Left ventricle myocardium superior (tissue), 1 donor: ENCODE measurements at places on chromosomes 4 and X. TPM values are rescaled to one million over a fixed set of nuclear protein-coding genes. Genes with fewer than 3 reads are reported as not detected.

DNA sequence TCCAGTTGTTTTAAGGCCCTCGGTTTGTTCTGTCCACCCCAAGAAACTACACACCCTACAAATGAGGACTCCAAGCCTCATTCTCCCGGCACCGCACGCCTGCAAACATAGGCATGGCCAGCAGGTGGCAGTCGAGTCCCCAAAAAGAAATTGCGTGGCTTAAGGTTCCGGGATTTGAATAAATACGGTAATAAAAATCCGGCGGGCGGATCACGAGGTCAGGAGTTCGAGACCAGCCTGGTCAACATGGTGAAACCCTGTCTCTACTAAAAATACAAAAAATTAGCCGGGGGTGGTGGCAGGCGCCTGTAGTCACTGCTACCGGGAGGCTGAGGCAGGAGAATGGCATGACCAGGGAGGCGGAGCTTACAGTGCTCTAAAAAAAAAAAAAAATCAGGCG lies 21.8 kb upstream of the CSF2RA start:
- peak; percentile 81 for DNase-seq

- peak; percentile 68 for DNase-seq
Measured at GRCh38 chrX:71492231-71493065, 40.5 kb upstream of the OGT start.

- DNase-seq, result no peak
Measured at GRCh38 chr4:107658400-107659336, 61.4 kb downstream of the PAPSS1 start.

DNA sequence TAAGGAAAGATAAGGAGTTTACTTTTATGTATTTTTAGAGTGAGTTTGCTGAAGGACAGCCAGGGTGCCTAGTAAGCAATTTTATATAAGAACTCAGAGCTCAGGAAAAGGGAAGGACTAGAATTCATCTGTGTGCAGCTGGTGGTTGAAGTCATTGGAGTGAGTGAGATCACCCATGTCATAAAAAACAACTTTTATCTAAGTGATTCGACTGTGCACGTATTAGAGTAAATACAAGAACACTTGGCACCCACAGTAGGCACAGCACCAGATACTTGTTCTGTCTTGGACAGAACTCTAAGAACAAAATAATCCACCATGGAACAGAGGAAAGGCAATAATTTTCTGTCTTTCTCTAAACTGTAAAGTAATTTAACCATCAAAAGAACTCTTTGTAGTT lies 31.6 kb downstream of the SYNPO2 start:
- peak; percentile 43 for DNase-seq

DNA sequence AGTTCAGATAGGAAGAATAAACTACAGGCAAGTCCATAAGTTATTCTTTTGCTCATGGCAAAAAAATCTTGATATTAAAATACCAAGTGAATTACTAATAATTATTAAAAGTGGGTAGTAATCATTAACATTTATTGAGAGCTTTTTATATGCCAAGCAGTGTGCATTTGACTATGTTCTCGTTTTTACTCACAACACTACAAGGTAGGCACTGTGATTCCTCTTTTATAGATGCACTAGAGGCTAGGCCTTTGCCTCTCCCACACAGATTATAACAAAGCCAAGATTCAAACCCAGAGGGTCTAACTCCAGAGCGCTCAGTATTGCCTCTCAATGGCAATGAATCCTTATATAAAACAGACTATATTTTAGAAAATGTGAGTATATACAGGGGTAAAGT lies 254.2 kb downstream of the NAF1 start:
- DNase-seq, result no peak

DNA sequence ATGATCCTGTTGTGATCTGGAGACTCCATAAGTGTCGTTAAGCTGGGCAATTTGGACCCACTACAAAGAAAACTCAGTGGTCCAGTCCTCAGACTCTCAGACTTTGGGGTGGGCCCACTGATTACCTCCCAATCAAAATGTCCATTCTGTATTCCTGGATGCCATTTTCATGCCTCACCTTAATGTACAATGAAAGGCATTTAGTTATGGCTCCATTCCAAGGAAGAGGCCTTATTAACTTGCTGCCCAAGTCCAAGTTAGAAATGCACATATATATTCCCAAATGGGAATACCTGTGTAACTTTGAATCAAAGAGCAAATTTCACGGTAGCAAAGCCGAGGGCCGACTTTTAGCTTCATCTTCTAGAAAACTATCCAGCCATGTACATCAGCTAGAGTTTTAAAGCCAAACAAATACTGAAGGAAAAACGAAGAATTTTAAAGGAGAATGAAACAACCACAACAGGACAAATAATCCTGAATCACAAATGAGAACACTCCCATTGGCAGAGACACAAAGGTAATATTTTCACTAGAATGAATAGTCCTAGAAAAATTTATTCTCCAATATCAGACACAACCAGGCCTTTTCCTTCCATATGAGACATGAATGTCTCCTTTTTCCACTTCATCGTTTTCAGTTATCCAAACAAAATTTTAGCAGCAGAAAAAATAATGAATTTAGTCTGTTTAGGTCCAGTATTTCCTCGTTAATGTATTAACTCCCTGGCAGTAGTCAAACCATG lies 63.7 kb upstream of the HHIP start:
- no peak for DNase-seq

DNA sequence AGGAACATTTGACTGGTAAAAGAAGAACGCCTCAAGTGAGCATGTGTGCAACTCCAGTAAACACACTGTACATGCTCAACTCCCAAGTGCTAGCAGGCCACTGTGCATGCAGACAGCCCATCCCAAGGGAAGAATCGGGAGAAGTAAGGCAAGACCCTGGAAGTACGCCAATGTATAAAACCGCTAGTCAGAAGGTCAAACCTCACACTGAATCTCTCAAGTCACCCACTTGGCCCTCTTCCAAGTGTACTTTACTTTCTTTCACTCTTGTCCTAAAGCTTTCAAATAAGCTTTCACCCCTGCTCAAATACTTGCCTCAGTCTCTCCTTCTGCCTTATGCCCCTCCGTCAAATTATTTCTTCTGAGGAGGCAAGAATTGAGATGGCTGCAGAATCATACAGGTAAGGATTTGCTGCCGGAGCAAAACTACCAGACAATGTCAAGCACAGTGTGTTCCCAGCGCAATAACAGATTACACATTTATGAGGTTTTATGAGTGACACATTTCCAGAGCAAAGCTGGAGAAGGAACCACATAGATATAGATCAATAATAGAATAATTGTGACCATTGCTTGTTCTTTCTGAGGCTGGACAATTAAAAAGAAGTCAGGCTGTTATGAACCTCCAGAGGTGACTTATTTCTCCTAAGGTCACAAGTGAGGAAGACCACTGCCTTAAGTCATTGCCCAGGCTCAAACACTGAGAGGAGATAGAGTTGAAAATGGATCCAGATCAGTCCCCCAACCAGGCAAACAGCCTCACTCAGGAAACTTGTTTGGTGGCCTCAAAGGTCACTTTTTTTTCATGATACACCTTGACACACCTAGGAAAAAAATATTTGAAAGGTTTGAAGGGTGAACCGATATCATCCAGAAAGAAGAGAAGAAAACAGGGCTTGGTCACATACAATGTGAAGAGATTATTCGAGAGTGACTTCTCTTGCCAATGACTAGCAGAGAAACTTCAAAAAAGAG lies 26.3 kb downstream of the CXCL1 start:
- no peak for DNase-seq

DNA sequence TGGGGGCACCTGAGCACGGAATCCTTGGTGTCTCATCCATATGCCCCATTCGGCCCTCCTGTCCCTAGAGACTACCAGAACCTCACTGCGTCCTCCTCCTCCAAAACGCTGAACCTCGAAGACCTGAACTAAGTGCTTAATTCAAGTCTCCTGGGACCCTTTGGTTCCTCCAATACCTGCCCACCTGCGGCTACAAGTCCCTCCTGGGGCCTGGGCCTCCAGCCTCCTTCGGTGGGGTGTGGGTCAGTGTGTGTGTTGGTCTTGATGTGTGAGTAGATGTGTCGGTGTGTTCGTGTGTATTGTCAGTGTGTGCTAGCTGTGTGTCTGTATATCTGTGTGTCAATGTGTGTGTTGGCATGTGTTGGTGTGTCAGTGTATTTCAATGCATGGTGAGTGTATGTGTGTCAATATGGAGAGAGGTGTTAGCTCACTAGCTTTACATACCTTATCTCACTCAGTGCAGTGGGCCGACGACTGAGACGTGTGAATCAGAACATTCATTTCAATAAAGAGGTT lies 2.6 kb upstream of the SEPTIN6 start:
- no peak for DNase-seq

DNA sequence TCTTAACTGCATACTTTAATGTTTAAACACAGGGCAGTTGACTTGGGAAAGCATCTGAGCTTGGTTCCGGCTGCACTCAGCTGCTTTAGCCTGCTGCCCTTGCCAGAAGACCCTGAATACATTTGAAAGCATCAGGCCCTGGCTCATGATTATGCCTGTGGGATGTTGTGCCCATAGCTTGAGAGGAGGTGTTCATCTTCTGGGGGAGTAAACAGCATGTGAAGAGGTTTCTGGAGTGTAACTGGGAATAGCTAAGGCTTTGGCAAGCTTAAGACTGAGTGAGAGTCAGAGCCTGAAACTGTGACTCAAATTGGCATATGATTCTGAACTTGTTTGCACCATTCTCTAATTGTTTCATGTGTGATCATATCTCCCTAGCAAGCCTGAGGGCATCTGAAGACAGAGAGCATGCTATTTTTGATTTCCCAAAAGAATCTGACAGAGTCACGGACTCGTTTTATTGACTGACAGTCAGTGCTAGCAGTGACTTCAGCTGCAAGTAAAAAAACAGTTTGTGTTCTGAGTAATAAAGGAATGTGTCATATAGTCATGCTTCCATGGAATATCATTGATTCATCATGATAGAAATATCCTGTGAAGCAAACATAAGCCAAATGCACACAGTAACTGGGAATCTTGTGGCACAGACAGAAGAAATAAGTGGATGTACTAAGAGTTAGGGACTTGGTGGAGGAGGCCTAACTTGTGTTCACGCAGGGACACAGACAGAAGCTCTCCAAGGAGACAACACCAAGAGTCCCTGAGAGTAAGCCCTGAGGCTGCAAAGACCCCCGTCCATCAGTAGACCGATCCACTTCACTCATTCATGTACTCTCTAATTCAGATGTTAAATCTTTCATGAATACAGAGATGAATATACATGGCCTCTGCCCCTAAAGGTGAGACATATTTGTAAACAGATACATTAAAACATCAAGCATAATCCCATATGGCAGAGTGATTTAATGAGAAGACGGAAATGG lies 100.7 kb downstream of the SYNPO2 start:
- no peak for DNase-seq

The CDKL2 gene
- 0.64 TPM for total RNA-seq

The GABRB1 gene
- total RNA-seq, result 4.0 TPM

The PABPC4L gene
- 0.89 TPM for total RNA-seq
